A549 (cell line): ENCODE measurements at places on chromosomes 11 and 22. TPM values are rescaled to one million over a fixed set of nuclear protein-coding genes. Genes with fewer than 3 reads are reported as not detected.

FAM180B gene
- polyA plus RNA-seq = 0.07 to 0.10 TPM in 2 of 3 replicates, not detected in the other

TNRC6B gene
- 4.3 to 5.2 TPM (median 5.0 TPM) in 3 replicates for polyA plus RNA-seq

SCN2B gene
- not detected in 3 replicates for polyA plus RNA-seq

DNA sequence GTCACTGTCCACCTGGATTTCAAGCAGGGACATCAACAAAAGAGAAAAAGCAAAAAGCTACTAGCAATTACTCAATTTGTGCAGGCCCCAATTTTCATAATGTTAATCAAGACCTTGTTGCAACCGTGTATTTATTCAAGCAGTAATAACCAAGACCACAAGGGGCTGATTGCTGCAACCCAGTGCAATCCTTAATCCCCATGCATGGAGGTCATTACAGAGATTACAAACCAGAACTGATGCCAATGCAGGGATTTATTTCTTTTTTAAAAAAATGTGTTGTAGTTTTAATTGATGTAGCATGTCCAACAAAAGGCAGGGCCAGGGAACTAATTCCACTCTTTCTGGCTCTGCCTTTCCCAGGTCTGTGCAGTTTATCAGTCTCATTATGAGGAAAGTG is 18.4 kb downstream of the TECTA start:
- no peak for DNase-seq

- DNase-seq = no peak
Observed at GRCh38 chr11:102252339-102252891, 64.9 kb upstream of the BIRC3 start.

DNA sequence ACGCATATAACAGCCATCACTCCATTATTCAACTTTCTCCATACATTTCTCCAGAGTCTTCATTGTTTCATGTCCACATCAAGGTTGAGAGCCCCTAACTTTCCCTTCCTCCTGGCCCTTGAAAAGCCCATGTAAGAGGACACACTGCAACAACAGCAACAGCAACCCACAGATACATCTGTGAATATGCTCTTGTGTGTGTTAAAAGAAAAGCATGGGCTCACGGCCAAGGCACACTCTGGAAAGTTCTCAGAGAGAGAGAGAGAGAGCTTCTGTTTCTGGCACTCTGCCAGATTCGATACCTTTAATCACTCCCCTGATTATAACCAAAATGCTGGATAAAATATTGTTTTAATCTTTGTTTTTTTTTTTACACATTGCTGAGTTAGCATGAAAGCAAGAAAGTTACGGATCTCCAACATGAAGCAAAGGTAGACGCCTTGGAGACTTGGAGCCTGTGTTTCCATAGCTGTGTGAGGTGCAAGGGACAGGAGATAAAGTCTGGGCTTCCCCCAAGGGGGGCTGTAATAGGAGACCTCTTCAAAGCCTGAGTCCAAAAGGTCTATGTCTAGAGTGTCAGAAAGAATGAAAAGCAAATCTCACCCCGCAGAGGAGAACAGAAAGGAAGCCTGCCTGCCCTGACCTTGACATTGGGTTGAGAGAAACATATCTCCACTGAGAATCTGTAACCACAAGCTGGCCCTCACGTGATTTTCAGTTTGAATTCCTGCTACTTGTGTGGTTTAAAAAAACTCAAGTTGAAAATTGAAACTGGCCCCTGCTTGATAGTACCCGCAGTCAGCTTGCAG is 33.7 kb upstream of the MPPED1 start:
- DNase-seq = no peak
